ENCODE measurements at places on chromosomes 2 and 18.

DNA sequence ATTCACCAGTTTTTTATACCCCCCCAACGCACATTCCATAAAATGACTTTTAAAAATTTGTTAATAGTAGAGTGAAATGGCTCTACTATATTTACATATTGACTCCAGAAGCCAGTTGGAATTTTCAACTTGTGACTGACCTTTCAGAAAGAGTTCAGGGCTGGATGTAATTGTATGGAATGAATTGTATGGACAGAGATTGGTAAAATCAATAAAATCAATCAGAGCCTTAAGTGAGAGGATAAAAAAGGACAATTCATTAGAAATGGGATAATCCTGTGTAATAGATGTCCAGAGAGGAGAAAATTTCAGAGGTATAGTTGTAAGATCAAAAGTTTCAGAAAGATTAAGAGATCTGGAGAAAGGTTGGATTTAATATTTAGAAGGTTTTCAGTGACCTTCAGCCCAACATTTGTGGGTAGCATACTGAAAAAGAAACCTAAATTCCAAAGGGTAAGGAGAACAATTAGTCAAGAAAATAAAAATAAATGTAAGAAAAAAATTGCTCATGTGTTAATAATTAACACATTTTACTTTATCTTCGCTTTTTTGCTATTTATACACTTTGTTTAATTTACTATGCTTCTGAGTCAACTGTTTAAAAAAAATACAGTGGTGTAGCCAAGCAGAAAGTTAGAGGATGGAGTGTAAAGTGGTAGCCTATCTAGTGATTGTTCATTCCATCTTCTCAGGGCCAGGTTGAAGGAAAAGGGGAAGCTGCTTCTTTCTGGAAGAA lies 385.4 kb upstream of the TMEFF2 start:
- DNase-seq, result no peak

- DNase-seq, result no peak
Observed at GRCh38 chr2:140248623-140249022, 1468.4 kb upstream of the NXPH2 start.

DNA sequence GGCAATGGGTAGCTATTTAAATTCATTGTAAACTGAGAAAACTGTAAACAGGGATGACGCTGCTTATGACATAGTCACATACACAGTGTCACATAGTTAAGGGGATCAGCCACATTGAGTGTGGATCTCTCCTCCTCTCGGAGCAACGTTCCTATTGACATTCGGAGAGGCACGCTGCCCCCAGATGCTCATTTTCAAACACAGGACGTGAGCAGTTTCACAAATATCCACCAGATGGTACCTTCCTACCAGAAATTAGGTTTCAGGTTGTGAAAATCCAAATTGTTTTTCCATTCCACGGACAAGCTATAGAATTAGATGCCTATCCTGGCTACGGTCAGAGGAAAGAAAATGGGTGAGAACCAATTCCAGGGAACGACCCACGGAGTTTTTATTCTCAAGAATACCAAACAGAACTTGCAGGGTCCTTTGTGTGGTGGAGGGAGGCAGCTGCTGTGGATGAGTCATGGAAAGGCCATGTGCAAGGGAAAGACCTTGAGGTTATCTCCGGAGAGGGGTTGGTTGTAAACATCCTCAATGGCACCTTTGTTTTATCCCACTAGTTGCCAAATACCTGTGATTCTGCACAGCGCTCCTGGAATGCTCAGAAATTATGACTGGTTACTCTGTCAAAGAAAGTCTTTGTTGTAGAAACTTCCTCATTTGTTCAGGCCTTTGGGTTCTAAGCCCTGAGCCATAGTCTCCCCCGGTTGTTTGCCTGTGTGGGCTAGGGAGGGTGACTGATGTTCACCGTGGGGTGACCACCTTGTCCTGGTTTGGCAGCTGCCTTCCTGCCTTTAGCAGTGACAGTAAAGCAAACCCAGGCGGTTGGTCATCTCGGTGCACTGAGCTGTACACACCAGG lies 88.0 kb downstream of the ACTR3 start:
- peak; percentile 12 for DNase-seq

DNA sequence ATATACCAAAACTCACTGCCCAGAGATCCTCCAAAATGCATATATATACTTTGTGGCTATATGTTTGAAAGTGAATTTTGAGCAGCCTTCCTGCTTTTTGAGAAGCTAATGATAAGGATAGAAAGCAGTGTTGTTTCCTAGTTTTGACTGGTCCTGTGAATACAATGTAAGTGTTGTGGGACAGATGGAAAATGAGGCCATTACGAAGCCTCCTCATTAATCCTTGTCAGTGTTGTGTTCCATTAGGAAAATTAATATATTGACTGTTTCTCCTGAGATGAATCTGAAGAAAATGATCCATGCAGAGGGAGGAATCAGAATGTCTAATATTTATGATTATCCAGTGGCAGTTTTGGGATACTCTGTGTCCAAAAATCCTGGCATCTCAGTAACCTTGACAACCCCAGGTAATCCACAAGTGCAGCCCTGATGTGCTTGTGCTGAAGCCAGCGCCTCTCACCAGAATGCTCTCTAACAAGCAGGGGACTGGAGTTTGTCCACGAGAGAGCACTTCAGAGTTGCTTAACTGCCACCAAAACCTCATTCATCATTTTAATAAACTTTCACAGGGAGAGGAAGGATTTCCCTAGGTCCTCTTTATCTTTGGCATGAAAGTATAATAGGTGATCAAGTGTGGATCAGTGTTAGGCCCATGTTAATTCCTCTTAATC lies 418.6 kb downstream of the CMPK2 start:
- no peak for DNase-seq

GRCh38 chr2:187302116-187302515 lies 145.9 kb downstream of the CALCRL start:
- DNase-seq, result no peak

DNA sequence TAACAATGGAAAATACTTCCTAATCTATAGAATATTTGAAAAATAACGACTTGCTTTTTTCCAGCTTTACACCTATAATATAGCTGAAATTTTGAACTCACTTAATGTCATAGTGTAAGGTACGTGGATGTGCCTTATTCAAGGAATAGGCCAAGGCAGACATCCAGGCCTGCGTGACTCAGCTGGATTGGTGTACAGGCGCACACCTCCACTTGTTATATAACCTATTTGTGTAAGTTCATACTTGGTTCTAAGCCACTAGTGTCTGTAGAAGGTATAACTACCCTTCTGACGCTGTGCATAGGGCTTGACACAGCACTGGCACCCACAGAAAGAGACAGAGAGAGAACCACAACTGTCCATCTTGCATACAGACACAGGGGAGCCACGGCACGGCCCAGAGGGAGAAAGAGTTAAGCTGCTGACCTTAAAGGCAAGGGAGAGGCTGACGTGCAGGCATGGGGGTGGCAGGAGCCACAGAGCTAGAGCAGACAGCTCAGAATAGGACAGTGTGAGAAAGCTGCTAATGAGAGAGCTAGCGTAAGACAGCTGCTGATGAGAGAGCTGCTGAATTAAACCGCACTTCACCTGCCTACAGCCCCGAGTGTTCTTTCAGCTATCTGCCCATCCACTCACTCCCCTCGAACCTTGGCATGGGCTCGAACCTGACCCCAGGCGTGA lies 16.1 kb downstream of the CCDC178 start:
- DNase-seq, result no peak

DNA sequence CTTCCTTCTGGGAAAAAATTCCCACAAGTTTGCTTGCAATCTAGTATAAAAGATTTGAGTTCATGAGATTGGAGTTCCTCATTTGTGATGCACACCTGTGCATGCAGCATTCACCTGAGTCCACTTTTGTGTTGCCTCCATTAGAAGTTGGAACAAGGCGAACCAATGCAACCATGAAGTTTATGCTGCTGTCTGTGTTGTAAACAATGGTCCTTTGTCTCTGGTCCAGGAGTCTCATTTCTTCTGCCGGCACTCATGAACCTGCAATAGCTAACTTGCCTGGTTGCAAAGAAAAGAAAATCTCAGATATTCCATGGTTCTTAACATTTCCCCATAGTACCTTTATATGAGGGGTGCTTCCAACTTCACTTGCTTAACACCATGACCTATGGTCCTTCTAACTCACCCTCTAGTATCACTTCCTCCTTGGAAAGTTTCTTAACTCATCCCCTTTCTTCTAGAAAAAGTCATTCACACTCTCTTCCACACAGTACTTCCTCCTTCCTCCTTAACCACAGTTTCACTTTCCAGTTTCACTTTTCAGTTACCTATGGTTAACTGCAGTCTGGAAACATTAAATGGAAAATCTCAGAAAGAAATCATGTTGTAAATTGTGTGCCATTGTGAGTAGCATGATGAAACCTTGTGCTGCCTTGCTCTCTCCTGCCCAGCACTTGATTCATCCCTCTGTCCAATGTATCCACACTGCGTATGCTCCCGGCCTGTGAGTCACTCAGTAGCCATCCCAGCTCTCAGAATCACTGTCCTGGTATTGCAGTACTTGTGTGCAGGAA lies 128.8 kb upstream of the TRIB2 start:
- DNase-seq, result no peak

GRCh38 chr2:127535422-127535901 lies at the start of gene MYO7B:
TSS of gene MYO7B (plus strand) at chr2:127535683. CDS start at chr2:127559723, 24,040 bp downstream.
- peak; percentile 51 for DNase-seq

- no peak for DNase-seq
Observed at GRCh38 chr2:229375251-229375650, 104.2 kb upstream of the PID1 start.

GRCh38 chr2:27078267-27079194 lies at the start of gene EMILIN1:
TSS of gene EMILIN1 (plus strand) at chr2:27078615. CDS start at chr2:27079066, 451 bp downstream.
- DNase-seq, result peak; percentile 78

- peak; percentile 43 for DNase-seq
Observed at GRCh38 chr2:189411860-189412259, 29.4 kb upstream of the WDR75 start.

DNA sequence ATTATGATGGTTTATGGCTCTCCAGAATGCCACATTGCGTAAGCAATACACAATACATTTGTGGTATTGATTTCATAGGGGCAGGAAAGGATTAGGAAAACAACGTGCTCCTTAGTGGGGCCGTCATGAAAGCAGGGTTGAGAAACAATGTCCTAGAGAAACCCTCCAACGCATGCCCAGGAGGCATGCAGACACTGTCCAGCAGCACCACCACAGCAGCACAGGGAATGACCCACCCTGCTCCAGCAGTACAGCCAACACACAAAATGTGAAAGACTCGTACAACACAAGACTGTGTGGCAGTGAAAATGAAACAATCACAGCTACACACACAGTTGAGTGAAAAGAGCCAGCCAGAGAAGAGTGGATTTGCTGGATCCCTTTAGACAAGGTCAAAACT lies 66.3 kb downstream of the FAM168B start:
- DNase-seq, result no peak

- no peak for DNase-seq
Observed at GRCh38 chr2:153595939-153596338, 117.4 kb upstream of the RPRM start.

DNA sequence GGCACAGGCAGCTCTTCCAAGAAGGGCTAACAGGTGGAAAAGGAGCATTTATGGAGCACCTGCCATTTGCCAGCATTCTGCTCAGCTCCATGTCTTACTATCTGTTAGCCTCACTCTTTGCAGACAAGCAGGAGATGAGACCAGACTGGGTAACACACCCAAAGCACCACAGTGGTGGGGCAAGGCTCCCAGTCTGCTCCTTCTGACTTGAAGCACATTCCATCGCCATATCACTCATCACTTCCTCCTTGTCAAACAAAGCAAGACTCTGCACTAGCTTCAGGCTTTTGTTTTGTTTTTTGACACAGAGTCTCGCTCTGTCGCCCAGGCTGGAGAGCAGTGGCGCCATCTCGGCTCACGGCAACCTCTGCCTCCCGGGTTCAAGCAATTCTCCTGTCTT lies 182.8 kb downstream of the MGAT5 start:
- no peak for DNase-seq

DNA sequence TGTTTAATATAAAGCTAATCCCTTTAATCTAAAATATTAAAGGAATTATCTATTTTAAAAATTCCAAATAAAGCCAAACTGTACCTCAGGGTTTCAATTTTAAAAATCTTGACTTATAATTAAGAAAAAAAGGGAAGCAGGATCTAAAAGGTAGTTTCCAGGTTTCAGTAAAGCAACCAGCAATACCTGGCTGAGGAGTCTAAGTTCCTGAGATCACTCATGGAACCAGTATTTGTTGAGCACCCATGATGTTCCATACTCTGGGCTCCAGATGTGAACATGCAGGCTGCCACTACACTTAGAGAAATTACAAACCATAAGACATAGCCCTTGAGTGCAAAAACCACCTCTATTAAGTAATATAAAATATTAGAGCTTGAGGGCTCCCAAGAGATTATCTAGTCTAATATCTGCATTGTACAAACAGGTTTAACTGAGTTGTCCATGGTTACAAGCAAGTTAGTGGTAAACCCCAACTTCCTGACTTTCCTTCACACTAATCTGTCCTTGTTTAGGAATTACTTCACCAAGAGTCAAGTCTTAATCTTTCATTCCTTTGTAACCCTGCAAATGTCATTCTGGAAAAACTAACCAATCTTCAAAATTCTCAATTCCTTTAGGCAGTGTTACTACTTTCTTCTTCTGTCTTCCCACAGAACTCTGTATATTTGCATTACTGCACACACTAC lies 49.2 kb downstream of the CLASP1 start:
- no peak for DNase-seq

GRCh38 chr2:63378589-63378988 lies 209.7 kb downstream of the WDPCP start:
- no peak for DNase-seq

DNA sequence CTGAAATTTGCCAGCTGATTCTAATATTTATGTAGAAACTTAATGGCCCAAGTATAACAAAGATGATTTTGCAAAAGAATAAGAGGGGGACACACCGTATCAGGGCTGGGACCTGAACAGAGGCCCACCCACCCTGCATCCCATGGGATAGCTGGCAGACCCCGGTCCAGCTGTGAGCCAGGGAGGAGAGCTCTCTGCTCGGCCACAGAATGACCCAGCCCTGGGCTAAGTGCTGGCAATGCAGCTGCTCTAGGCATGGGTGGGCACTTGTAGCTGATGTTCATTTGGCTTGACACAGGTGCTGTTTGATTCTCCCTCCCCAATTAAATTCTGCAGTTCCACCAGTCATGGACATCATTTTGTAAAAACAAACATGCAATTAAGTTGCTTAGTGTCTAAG lies 522.8 kb upstream of the RAB6C start:
- no peak for DNase-seq

DNA sequence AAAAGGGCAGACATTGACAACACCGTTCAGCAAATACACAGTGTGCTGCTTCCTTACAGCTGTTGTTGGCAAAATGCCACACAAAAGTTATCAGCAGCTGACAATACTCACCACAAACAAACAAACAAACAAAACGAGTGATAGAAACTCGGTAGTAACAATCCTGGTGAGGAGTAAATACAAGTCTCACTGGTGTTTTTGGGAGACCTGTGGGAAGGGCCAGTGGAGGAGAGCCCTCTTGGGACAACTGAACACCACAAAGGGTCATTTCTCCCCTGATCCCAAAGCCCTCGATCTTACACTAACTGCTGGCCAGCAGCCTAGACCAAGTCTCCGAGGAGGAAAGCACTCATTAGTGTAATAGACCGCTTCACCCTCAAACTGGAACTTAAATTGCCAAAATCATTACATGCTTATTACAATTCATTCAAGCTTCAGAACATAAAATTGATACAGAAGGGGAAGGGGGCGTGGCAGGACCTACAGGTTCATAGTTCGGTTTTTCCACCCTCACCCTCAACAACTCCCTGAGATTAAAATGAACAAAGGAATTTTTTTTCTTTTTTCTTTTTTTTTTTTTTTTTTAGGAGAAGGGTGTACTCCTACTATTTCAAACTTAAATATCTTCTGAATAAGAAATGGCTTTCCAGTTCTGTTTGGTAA lies 5.0 kb downstream of the AP1S3 start:
- peak; percentile 31 for DNase-seq

All from right kidney (tissue), 9 donors.